ENCODE measurements at places on chromosomes 4 and X. TPM values are rescaled to one million over a fixed set of nuclear protein-coding genes. Genes with fewer than 3 reads are reported as not detected.
A peak's percentile ranks its signal among the peaks of the same experiment; 100 is the strongest.

DNA sequence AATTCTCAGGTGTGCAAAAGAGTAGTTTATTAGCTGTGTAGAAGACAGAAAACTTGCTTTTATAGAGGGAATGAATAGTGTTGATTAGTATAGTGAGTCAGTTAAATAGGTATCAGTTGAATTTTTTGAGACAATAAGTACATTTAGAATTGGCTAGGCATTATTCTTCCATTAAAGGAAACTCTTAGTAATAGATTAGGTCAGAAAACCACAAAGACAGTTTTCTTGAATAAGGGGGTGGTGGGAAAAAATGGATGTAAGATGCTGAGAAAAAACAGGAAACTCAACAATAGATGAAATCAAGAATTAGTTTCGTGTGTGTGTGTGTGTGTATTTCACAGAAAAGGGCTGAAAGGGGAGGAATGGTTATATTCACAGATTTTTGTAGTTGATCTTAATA, 16.8 kb downstream of the CD38 start:
- H3K27ac ChIP-seq: no peak overlapping the region
- H3K36me3 ChIP-seq: no peaks in the 10 kb centered on the region
- H3K4me1 ChIP-seq: no peaks in the 10 kb centered on the region

DNA sequence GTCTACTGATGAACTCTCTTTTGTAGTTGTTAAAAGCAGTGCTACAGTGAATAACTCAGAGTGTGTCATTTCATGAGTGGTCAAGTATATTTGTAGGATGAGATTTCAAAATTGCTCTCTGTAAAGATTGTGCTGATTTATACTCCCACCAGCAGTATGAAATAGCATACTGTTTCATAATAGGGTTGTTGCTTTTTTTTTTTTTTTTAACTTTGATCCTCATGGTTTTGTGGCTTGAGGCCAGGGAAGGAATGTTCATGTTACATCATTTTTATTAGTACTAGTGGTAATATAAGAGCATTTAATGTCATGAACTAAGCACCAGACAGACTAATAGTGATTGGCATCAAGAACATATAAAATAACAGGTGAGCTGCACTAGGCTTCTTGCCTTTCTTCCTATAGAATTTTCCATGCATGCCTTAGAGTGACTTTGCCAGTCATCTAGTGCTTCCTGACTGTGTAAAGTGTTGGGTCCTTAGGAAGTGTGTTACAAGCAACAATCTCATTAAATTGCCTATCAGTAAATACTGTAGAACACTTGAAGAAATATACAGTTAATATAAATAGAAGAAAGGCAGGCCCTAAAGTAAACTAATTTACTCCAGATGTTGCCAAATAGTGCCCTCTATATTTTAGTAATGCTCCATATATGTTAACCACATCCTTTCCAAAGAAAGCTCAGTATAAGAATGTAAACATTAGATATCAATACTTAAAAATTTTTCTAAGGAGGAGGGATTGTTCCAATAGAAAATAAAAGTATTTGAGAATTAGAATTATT, 38.6 kb upstream of the MSMO1 start:
- H3K27me3 ChIP-seq: no peaks in the 10 kb centered on the region
- no peak for DNase-seq
- H3K36me3 ChIP-seq: no peaks in the 10 kb centered on the region
- H3K4me1 ChIP-seq: peaks cover 4% of the 10 kb centered on the region

GRCh38 chrX:46262304-46262703, 282.9 kb downstream of the ZNF674 start:
- no peaks in the 10 kb centered on the region for H3K36me3 ChIP-seq
- DNase-seq: no peak
- H3K4me1 ChIP-seq: peaks cover 1% of the 10 kb centered on the region

- no peaks in the 10 kb centered on the region for H3K27me3 ChIP-seq
- no peaks in the 10 kb centered on the region for H3K36me3 ChIP-seq
- peaks cover 40% of the 10 kb centered on the region for H3K4me1 ChIP-seq
- peak overlapping the region; percentile 90 for H3K27ac ChIP-seq
- no peak for DNase-seq
These were observed 16.6 kb upstream of the PRDM8 start for GRCh38 chr4:80180743-80181142.

DNA sequence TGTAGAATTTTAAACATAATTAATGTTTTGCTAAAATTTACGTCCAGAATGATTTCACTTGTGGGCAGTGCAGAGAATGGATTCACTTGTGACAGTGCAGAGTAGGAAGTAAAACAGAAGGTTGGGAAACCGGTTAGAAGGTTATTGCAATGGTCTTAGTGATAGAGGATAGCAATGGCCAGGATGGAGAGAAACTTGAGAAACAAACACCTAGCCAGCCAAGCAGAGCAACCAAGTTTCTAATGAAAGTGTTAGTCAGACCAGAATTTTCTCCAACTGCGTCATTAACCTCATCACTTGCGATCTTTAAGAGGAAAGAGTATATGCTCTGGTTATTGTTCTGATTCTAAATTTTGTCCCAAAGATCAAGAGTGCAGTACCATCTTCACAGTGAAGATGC, 50.0 kb upstream of the TBC1D9 start:
- H3K4me3 ChIP-seq: no peak overlapping the region
- no peaks in the 10 kb centered on the region for H3K36me3 ChIP-seq
- no peaks in the 10 kb centered on the region for H3K27me3 ChIP-seq
- no peak for DNase-seq

ARL9 gene
- polyA plus RNA-seq: not detected

GRCh38 chrX:120022763-120023162, 54.7 kb downstream of the RHOXF2B start:
- H3K4me3 ChIP-seq: no peak overlapping the region
- no peaks in the 10 kb centered on the region for H3K27me3 ChIP-seq
- DNase-seq: no peak
- no peaks in the 10 kb centered on the region for H3K36me3 ChIP-seq

- DNase-seq: peak; percentile 69
- no peaks in the 10 kb centered on the region for H3K27me3 ChIP-seq
- peaks cover 19% of the 10 kb centered on the region for H3K36me3 ChIP-seq
- peak within 1 kb of the TSS; percentile 36 for H3K27ac ChIP-seq
- peaks cover 11% of the 10 kb centered on the region for H3K4me1 ChIP-seq
These were observed at the start of gene ARL9 for GRCh38 chr4:56505269-56506130. Gene ARL9, plus strand, starts transcription at chr4:56505791. Its CDS starts 72 bp downstream, at chr4:56505863.

NPNT gene
- polyA plus RNA-seq: not detected

DNA sequence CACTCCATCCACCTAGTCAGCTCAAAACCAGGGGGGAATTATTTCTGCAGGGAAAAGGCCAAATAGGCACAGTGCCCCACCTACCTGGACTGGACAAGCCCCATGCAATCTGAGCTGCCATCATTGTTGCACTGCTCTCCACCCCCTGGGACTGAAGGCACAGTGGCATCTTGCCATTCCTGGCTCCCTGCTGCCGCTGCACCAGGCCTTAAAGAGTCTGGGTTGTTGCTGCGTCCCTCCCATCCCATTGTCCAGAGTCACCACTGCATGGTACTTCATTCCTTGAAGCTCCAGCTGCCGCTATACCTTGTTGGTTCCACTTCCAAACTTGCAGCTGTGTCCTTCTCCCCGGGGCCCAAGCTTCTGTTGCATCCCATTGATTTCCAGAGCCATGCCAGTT, 629.7 kb downstream of the STIM2 start:
- H3K4me1 ChIP-seq: no peaks in the 10 kb centered on the region
- no peaks in the 10 kb centered on the region for H3K36me3 ChIP-seq
- DNase-seq: no peak
- H3K27ac ChIP-seq: no peak overlapping the region
- H3K4me3 ChIP-seq: no peak overlapping the region
- no peaks in the 10 kb centered on the region for H3K27me3 ChIP-seq

- no peak overlapping the region for H3K27ac ChIP-seq
- no peak overlapping the region for H3K4me3 ChIP-seq
- no peaks in the 10 kb centered on the region for H3K36me3 ChIP-seq
- H3K4me1 ChIP-seq: no peaks in the 10 kb centered on the region
- no peak for DNase-seq
These were observed 38.4 kb upstream of the PDLIM3 start for GRCh38 chr4:185573651-185574199.

GRCh38 chrX:133702230-133702629, 283.2 kb downstream of the GPC3 start:
- no peaks in the 10 kb centered on the region for H3K27me3 ChIP-seq
- no peak for DNase-seq
- H3K4me1 ChIP-seq: no peaks in the 10 kb centered on the region
- H3K4me3 ChIP-seq: no peak overlapping the region

CENPVL1 gene
- not detected for polyA plus RNA-seq

ATOH1 gene
- polyA plus RNA-seq: not detected

DNA sequence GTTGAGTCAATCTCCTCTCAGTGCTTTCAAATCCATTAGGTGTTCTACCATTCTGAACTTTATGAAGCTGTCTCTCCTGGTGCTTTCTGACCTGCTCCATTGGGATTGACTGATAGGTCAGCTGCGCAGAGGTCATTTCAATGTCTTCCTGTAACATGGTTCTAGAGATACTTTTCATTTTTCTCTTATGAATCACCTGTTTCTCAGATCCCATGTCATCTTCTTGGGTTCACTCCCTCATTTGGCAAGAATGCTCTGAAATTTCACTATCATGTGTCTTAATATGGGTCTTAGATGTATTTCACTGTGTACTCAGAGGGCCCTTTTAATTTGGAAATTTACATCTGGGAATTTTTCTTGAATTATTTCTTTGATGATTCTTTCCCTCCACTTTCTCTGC, 13.8 kb upstream of the PGM2 start:
- H3K4me1 ChIP-seq: peaks cover 16% of the 10 kb centered on the region
- H3K4me3 ChIP-seq: no peak overlapping the region
- H3K27ac ChIP-seq: no peak overlapping the region
- DNase-seq: no peak
- H3K36me3 ChIP-seq: no peaks in the 10 kb centered on the region
- H3K27me3 ChIP-seq: no peaks in the 10 kb centered on the region

TMPRSS11B gene
- polyA plus RNA-seq: not detected

GRCh38 chrX:8413279-8413678, 51.4 kb upstream of the VCX3B start:
- H3K4me1 ChIP-seq: no peaks in the 10 kb centered on the region
- no peaks in the 10 kb centered on the region for H3K27me3 ChIP-seq
- H3K4me3 ChIP-seq: no peak overlapping the region
- DNase-seq: no peak
- no peaks in the 10 kb centered on the region for H3K36me3 ChIP-seq
- no peak overlapping the region for H3K27ac ChIP-seq

DNA sequence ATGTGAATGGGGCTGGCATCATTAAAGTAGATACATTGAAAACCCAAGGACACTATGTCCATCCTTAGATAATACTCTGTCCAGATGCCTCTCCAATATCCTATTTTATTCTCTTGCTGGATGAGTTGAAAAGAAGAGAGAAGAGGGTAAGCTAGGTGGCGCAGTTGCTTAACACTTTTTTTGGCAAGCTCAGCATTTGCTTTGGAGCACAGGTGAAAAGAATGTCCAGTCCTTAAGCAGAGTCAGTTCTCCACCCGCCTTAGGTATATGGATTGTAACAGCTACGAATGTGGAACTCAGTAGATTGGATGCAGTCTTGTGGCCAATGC, 208.4 kb downstream of the NWD2 start:
- peaks cover 7% of the 10 kb centered on the region for H3K4me1 ChIP-seq
- peaks cover 24% of the 10 kb centered on the region for H3K27me3 ChIP-seq
- peak; percentile 9 for DNase-seq
- H3K4me3 ChIP-seq: no peak overlapping the region

TMPRSS11A gene
- polyA plus RNA-seq: not detected

DNA sequence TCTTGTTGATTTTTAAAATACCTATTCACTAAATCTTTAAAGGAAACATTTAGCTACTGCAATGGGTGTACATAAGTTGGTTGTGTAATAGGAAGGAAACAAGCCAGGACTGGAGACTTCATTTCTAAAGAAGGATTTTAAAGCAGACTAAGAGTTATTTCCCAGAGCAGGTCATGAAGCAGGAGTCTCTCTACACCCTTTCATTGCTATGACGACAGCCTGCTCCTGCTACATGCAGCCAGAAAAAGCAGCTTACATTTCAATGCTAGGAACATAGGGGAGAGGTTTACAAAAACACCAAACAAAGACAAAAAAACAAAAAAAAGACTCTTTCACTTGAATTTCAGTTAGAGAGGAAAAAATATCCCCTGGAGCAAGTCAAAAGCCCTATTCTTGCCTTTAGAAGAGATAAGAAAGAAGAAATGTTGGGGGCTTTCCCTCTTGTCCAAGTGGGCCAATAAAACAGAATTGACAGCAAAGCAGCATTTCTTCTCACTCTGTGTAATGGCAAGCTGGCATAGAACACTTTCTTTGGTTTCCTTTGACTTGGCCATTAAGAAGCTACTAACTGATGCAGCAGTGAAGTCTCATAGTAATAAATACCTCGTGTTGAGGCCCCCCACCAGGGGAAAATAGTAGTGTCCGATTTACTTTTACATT, 3.4 kb downstream of the SPARCL1 start:
- no peaks in the 10 kb centered on the region for H3K4me1 ChIP-seq
- DNase-seq: no peak
- no peak overlapping the region for H3K27ac ChIP-seq
- no peaks in the 10 kb centered on the region for H3K27me3 ChIP-seq
- H3K36me3 ChIP-seq: no peaks in the 10 kb centered on the region

HOPX gene
- polyA plus RNA-seq: 5.6 TPM

DNA sequence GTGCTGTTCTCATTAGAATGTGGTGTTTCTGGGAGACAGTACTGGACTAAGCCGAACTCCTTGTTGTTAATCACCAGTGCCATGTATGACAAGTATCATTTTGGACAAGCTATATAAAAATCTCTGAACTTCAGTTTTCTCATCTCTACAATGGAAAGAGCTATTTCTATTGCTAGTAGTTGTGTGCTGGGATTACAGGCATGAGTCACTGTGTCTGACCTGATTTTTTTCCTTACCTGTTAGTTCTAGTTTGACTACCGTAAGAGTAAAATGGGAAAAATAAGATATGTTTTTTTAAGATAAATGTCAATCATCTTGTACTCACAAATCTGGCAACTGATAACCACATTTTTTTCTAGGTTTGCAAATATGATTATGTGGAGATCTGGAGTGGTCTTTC, 192.3 kb downstream of the TLL1 start:
- H3K27me3 ChIP-seq: no peaks in the 10 kb centered on the region
- H3K4me3 ChIP-seq: no peak overlapping the region
- no peaks in the 10 kb centered on the region for H3K36me3 ChIP-seq
- no peak for DNase-seq

DNA sequence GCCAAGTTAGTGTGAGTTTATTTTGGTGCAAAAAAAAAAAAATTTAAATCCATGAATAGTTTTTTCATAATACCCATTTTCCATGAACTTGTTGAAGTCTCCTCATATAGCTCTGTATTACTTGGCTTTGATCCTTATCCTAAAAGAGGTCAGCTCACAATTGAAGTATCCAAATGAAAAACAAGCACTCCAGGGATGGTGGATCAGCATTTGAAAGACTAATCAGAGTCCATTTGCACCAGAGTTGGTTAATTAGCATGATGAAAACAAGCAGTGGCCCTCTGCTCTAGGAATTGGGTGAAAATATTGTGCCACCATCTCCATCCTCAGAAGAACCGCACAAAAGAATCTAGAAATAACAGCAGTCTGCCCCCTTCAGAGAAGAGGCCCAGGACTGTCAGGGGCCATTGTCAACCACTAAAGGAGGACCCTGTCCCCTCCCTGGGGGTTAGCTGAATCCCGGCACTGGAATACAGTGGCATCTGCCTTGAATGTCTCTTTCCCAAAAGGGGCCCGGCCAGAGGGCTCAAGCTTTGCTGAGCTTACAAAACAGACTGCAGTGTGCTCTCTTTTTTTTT, 24.7 kb downstream of the SH3KBP1 start:
- H3K4me3 ChIP-seq: no peak overlapping the region
- DNase-seq: no peak
- H3K27ac ChIP-seq: no peak overlapping the region
- peaks cover 14% of the 10 kb centered on the region for H3K4me1 ChIP-seq

GRCh38 chrX:48626401-48627298, 29.4 kb downstream of the WDR13 start:
- no peak overlapping the region for H3K4me3 ChIP-seq
- H3K27me3 ChIP-seq: no peaks in the 10 kb centered on the region
- no peak for DNase-seq
- no peak overlapping the region for H3K27ac ChIP-seq
- no peaks in the 10 kb centered on the region for H3K36me3 ChIP-seq

BEX1 gene
- 2.3 TPM for polyA plus RNA-seq

All from CD4-positive, CD25-positive, alpha-beta regulatory T cell (primary cell).